ENCODE measurements at places on chromosomes 5 and 9.
A peak's percentile ranks its signal among the peaks of the same experiment; 100 is the strongest.

- no peak for DNase-seq
Observed at GRCh38 chr5:64978546-64978945, 209.8 kb downstream of the CWC27 start.

- no peak for DNase-seq
Observed at GRCh38 chr5:43141211-43141610, 20.5 kb downstream of the ZNF131 start.

GRCh38 chr5:52491818-52492217 lies 295.9 kb upstream of the ITGA1 start:
- no peak for DNase-seq

GRCh38 chr9:136670576-136671253 lies 8.0 kb downstream of the EGFL7 start:
- DNase-seq = no peak

DNA sequence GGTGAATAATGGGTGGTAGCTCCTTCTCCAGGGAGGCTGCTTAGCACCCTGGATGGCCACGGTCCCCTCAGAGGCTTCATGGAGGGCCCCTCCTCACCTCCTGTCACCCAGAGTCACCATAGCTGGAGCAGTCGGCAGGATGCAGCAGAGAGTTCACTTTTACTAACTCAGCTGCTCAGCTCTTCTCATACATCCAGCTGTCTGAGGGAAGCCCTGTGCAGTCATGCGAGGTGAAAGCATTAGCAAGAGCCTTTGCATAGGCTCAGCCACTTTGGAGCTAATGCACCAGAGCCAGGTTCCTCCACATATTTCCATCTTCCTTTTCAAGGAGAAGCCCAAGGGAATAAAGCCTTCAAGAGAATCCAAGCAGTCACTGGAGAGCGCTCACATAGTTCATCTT lies 499.2 kb downstream of the BNC2 start:
- no peak for DNase-seq

DNA sequence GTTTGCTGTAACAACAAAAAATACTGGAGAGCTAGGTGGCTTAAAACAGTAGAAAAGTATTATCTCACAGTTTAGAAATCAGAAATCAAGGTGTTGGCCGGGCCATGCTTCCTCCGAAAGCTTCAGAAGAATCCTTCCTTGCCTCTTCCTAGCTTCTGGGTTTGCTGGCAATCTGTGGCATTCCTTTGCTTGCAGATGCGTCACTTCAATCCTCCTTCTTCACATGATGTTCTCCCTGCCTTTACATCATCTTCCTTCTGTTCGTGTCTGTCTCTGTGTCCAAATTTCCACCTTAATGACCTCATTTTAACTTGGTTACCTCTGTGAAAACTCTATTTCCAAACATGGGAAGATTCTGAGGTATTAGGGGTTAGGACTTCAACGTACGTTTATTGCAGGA lies 90.4 kb upstream of the CHD1 start:
- no peak for DNase-seq

DNA sequence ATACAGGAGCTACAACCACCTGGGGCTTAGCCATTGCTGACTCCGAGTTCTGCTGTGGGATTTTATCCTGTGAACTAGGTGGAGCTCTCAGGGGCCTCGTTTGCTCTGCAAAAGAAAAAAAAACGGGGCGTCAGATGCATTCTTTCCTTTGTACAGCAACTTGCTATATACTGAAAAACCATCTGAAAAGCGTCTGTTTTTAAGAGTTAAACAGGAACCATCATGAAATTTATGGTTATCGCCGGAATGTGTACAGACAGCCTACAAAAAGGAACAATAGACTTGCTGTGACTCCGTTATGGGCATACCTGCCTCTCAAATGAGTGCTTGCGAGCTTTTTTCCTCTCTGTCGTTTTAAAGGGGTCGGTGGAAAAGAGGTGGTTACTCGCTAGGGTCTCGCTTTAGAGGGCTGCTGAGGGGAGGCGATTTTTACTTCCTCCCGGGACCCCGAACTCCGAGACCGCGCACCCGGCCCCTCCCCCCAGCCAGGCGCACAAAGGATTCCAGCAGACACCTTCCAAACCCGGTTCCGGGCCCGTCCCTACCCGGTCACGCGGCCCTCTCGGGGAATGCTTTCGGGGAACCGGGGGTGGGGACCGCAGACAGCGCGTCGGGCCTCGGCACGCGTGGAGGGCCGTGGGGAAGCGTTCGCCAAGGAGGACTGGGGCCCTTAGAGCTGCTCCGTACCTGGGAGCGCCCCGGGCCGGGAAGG lies 826 bp downstream of the PAIP1 start:
- peak; percentile 77 for DNase-seq

DNA sequence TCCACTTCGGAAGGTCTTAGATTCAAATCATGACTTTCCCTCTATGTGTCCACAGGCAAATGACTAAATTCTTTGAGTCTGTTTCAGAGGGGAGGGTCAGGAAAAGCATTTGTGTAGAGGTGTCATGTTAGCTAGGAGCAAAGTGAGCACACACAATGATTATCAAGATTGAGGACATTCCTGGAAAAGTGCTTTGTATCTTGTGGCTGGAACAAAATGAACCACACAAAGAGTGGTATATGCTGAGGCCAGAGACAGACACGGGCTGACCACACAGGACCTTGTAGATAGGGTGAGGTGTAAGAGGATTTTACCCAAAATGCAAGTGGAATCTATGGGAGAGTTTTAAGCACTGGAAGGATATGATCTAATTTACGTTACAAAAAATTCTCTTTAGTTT lies 245.3 kb upstream of the NMUR2 start:
- no peak for DNase-seq

GRCh38 chr5:158739951-158740757 lies 359.6 kb downstream of the EBF1 start:
- DNase-seq = peak; percentile 17

- DNase-seq = no peak
Observed at GRCh38 chr9:137486141-137486490, 27.0 kb upstream of the NSMF start.
